ENCODE measurements at places on chromosomes 3 and 15.

DNA sequence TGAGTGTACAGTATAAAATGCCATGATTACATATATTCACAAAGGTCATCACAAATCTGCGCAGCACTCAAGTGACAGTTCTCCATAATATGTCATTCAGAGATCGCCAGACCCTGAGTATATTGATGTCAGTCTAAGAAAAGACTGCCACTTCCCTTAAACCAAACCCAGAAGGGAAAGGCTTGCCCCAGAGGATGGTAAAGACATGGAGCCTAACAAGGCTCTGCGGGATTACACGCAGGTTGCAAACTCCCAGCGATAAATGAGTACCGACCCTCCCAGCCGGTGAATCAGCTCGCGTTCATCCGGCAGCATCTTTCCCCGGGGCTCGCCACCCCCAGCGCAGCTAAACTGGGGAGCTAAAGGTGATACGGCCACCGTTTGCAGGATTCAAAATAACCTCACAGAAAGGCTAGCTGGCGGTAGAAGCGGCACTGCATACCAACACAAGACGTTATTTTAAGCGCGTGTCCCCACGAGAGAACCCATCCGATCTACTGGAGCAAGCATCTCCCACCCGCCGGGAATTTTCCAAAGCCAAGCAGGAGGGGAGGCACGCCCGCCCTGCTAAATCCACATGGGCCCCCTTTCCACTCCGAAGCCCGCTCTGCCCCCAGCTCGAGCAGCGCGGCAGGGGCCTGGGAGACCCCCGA, 643 bp downstream of the MYO5A start:
- no peak for DNase-seq

DNA sequence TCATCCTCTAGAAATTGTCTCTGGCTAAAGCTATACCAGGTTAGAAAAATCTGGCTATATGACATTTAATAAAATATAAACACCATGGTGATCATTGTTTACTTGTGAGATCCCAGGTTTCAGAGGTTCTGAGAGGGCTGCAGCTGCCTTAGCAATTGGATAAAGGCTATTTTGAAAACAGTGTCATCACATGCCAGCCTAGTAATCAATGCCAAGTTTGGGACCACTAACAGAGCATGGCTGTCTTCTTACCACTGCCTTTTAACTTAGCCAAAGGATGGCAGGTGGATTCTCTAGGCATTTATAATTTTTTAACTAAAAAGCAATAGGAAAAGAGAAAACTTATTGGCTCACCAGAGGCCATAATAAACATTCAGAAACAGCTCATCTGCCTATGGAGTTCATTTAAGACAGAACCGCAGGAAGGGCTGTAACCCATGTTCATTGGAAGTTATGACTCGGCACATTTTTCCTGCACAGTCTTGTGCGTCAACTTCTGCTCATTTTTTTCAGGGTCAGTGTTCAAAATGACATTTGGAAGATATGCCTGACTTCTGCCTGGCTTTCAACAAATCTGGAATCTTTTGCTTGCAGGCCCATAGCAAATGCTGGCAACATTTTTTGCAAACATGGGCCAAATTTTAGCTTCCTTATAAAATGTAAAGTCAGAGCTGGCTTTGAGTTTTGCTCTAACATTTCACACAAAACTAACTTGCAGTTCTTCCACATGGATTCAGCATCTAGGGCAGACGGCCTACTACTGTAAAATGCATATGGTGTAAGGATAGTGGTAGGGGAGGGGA, 476.0 kb upstream of the TBL1XR1 start:
- no peak for DNase-seq

DNA sequence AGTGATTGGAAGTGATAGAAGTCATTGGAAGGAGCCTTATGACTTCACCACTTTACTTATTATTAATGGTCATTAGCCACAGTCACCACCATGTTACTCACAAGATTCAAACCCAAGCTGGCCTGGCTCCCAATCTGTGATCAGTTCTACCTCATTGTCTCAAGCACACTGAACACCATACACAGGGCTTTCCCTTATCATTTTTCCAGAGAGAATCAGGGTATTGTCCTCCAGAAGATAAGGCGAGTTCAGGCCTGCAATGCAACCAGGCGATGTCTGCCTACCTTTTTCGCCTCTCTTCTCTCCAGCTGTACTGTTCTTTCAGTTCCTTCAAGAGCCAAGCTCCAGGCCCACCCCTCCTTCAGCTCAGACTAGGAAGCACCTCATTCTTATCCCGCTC, 24.9 kb downstream of the EMC7 start:
- DNase-seq: no peak

DNA sequence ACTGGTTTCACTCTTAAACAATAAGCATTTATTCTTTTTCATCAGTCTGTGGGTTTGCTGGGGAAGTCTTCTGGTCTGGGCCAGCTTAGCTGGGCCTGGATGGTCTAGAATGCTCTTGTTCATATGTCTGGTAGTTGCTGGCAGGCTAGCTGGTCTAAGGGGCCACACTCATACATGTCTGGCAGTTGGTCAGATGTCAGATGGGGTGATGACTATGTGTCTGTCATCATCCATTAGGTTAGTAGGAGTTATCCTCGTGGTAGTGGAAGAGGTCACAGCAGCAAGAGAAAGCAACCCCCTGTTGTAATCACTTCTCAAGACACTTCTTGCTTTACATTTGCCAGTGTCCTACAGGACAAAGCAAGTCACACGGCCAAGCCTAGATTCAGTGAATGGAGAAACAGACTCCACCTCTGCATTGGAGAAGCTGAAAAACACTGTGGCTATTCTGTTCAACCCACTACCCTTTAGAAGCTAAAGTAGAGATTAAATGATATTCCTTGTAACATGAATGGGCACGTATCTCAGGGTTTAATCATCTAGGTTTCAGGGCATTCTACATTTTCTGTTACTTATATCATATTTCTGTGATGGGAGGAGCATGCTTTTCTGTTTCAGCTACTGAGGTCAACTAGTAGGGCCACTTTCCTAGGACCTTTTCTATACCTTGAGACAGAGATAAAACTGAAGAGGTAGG, 5.5 kb upstream of the ARID3B start:
- DNase-seq: no peak

DNA sequence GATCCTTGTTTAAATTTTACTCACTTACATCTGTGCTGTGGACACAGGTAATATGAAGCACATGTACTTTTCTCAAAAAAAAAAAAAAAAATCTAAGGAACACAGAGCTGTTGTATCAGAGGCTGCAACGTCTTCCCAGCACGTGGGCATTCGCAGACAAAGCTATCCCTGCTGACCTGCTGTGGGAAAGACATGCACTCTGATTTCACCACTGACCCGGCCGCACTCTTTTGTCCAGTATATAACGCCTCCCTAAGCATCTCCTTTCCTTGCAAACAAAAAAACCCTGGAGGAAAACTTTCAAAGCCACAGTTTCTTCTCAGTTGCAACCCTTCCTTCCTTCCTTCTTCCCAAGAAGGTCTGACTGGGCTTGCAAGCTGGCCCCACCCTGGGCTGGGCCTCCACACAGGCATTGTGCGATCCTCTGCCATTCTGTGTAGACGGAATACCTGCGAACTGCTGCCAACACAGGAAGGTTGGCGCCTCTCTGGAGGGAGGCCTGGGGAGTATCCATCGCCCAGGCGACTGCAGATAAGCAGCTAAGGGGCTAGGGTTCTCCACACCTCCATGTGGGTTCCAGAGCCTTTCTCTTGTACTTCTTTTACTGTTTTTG, 50.8 kb downstream of the SLC12A8 start:
- no peak for DNase-seq

GRCh38 chr15:43514241-43515057, 3.0 kb upstream of the MAP1A start:
- DNase-seq: no peak

DNA sequence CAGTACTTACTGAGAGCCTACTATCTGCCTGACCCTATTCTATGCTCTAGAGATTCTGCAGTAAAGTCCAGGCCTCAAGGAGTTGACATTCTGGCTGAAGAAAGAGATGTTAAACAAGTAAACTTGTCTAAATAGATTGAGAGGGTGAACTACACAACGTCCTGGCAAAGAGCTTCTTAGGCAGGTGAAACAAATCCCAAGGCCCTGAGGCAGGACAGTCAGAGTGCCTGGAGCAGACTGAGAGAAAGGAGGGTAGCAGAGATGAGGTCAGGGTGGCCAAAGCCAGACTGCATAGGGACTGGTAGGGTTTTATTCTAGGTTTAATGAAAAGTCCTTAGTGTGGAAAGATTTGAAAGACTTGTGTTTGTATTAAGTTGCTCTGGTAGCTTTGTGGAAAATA, 84.5 kb upstream of the ATP11B start:
- no peak for DNase-seq

GRCh38 chr3:113948015-113948917, 453 bp downstream of the ZDHHC23 start:
- peak; percentile 30 for DNase-seq

DNA sequence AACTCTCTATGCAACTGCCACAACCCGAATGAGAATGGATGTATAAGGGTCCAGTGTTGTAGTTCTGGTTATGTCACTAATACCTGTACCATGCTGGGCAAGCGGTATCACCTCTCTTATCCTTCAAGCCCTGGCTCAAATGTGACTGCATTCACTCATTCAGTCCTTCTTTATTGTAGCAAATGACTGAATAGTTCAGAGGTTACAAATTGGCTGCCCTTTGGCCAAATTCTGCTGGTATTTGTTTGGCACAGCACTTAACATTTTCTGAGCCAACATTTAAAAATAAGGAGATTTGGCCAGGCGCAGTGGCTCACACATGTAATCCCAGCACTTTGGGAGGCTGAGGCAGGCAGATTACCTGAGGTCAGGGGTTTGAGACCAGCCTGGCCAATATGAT, 47.5 kb downstream of the DLEC1 start:
- no peak for DNase-seq

DNA sequence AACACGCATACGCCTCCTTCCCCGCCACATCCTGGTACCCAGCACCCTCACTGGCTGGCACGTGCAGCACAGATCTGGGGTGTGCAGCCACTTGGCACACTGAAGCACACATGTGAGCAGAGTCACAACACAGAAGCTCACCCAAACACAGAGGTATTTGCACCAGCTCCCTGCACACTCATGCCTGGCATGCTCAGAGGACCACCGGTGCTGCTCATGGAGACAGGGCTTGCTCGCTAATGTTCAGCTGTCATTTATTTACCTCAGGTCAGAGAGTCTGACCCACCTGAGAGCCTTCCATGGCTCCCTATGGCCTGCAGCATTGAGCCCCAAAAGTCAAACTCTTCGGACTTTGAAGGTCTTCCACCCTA, 70.4 kb downstream of the ADAMTS7 start:
- no peak for DNase-seq

DNA sequence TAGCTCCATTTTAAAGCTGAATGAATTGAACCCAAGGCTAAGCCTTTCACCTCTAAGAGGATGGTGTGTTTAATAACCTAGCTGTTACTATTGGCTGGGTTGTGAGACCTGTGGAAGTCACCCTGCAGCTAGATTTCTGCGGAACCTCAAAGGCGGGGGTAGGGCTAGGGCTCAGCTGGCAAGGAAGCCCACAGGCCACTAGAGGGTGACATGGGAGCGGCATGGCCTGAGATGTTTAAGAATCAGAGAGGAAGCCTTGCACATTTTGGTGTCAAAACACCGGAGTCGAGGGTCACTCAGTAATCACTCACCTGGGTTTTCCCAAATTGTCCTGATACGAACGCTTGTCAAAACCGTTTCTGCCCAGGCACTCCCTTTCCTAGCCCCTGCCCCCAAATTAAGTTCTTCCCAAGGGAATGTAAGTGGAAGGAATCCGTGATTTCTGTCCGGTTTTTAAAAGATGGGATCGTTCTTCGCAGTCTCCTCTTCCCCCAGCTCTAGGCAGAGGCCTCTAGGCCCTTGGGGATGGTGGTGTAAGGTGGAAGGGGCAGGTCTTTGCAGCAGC, 3.8 kb upstream of the ACAD9 start:
- DNase-seq: no peak

GRCh38 chr3:119018690-119019463, 15.8 kb downstream of the IGSF11 start:
- no peak for DNase-seq

DNA sequence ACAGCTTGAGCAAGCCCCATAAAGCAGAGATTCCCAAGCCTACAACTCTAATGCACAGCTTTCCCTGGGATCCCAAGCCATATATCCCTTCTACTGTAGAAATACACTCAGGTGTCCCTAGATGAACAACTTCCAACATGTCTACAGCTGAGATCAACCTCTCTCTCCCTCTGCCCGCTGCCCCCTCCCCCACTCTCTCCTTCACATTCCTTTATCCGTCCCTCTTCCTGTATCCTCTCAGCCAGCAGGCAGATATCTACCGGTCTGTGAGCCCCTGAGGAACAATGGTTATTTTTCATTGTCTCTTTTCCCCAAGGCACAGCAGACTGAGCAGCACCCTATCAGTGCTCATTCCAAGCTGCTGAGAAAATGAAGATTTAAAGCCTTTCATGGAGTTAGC, 138.6 kb downstream of the SUCLG2 start:
- no peak for DNase-seq

- DNase-seq: no peak
Observed at GRCh38 chr3:132978464-132978863, 59.7 kb upstream of the TMEM108 start.

- DNase-seq: no peak
Observed at GRCh38 chr3:99167071-99167470, 265.6 kb upstream of the DCBLD2 start.

- no peak for DNase-seq
Observed at GRCh38 chr3:85594676-85595075, 635.9 kb downstream of the CADM2 start.

- peak; percentile 37 for DNase-seq
Observed at GRCh38 chr3:9947025-9947995, 4.9 kb downstream of the PRRT3 start.

- no peak for DNase-seq
Observed at GRCh38 chr3:142987707-142988106, 13.7 kb upstream of the U2SURP start.

- DNase-seq: no peak
Observed at GRCh38 chr3:65778968-65779367, 259.8 kb downstream of the MAGI1 start.

DNA sequence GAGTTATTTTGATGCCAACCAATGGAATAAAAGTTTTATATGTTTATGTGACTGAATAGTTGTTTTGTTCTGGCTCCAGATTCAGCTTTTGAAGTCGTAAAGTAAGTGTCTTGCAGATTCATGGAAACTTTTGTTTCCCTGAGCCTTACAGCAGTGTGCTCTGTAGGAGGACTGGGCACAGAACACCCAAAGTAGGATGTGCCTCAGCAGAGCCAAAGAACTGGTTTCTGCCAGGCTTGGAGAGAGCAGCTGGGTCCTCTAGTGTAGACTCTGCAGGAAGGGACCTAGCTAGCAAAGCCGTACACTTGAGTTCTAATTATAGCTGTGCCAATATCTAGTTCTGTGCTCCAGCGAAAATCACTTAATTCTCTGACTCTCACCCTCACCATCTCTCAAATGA, 261.2 kb upstream of the DNAJC19 start:
- DNase-seq: no peak

DNA sequence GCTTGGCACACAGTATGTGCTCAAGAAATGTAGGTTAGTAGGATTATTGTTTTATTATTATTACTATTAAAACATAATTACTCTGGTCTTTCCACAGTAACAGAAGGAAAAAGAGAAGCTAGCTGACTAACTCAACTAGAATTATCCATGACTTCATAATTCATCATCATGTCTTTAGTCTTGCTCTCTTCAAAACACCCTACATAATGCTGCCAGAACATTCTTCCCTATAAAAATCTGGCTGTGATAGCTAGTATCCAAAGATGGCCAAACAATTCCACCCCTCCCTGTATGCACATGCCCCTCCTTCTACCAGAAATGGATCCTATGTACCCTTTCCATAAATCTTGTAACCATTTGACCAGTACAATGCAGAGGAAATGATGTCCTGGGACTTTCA, 48.8 kb upstream of the SRGAP3 start:
- DNase-seq: no peak

Data from NCI-H748 treated with DMSO at 0.1 percent for 48 hours (cell line).